ENCODE measurements at places on chromosomes 16 and 17. TPM values are rescaled to one million over a fixed set of nuclear protein-coding genes. Genes with fewer than 3 reads are reported as not detected.

Gene KRTAP16-1
- not detected for total RNA-seq

Gene NPIPA7
- 8.3 TPM for total RNA-seq

DNA sequence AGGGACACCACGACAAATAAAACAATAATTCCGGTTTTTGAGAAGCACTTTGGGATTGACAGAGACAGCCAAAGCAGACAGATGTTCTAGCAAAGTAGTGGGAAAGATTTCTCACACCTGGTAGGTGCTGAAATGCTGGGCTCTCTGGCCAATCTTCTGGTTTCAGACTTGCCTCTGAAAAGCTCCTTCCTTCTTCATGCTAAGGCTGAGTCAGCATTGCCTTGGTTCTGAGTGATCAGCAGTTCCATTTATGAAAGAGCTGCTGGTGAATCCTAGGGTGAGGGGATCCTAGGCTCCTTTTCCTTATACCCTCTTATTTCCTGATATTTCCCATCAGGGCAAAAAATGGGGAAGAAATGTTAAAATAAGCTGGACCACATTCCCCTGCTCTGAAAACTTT is 268.7 kb upstream of the SALL1 start:
- no peak for DNase-seq

Gene PRSS33
- total RNA-seq: not detected

- no peak for DNase-seq
These were observed 74.4 kb upstream of the DNAH17 start for GRCh38 chr17:78651554-78651953.

Gene CACNG5
- total RNA-seq: not detected

DNA sequence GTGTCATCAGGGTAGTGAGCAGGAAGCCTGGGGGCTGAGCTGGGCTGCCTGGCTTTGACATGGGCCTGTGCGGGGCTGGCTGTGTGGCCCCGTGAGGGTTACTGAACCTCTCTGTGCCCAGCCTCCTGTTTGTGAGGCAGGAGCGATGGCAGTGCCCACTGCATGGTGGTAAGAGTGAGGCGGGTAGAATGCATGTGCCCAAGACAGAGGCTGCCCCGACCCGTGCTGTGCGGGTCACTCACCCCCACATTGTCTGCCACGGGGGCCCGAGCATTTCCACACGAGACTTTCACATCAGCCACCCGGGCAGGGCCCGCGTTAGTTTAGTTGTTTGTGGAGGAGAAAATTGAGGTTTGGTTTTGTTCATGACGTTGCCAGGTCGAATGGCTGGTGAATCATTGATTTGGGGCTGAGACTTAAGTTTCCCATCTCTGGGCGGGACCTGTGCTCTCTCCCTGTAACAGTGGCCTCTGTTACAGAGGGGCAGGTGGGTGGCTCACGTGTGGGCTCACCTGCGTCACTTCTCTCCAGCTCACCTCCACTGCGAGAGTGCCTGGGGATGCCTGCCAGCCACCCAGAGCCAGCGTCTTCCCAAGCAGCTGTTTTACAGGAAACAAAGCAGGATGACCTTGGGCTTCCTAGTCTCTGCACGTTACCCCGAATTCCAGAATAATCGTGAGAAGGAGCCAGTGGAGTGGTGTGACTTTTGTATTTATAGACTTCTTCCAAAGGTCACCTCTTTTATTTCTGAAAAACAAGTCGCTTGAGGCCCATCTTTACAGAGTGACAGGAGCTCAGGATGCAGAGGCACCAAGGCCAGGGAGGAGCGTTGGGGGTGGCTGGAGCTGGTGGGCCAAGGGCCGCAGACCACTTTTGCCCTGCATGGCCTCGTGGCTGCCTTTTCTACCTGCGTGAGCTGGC is 150.6 kb downstream of the RPTOR start:
- DNase-seq: no peak

Gene NOTUM
- total RNA-seq: not detected

- peak; percentile 33 for DNase-seq
These were observed 1.4 kb downstream of the VKORC1 start for GRCh38 chr16:31093132-31093703.

DNA sequence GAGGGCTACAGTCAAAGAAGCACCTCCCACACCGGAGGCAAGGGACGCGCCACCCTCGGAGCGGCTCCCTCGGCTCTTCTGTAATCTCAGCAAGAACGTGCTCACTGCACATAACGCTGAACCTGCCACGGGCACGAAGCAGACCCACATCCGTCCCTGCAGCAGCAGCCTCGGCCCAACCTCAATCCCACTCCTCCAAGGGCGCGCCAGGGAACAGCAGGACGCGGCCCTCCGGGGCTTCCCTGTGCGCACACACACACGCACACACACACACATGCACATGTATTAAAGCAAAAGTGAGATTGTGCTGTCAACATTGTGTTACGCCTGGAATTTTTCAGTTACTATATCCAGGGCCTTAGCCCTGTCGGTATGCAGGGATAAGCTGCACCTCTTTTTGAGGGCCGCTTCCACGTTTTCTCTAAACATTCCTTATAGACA is 54.0 kb downstream of the TBC1D16 start:
- no peak for DNase-seq

DNA sequence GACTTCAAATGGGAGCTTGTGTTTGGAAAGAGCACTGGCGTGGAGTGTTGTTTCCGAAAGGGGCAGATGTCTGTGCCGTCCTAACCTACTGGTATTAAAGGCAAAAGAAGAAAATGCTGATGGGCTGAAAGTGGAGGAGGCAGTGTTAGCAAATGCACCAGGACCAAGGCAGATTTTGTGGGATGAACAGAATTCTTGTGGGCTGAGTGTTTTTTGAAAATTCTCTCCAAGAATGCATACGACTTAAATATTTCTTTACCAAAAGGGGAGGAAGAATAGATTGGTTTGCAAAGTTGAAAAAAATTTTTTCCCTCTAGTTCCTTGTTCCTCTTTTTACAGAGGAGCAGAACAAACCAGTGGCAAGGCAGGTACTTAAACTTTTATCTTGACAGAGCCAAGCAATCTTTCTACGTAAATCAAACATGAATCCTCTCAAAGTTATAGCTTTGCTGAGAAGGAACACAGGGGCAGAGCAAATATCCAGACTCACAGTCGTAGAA is 16.8 kb downstream of the MARCHF10 start:
- no peak for DNase-seq

- no peak for DNase-seq
These were observed 121.9 kb downstream of the DNAH3 start for GRCh38 chr16:21028728-21029127.

GRCh38 chr16:81581107-81581506 is 136.5 kb downstream of the CMIP start:
- DNase-seq: peak; percentile 76

DNA sequence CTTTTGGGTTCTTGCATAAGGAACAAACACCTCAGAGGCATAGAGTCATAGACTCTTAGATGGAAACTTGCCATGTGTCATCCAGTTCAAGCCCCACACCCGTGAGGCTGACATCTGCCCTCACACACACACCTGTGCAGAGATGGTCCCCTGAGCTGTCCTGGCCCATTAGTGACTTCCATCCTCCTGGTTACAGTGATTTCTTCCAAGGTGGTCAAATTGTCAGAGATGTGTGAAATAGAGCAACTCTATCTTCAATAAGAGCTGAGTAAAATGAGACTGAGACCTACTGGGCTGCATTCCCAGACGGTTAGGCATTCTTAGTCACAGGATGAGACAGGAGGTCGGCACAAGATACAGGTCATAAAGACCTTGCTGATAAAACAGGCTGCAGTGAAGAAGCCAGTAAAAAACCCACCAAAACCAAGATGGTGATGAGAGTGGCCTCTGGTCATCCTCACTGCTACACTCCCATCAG is 342.2 kb upstream of the TNRC6C start:
- no peak for DNase-seq

DNA sequence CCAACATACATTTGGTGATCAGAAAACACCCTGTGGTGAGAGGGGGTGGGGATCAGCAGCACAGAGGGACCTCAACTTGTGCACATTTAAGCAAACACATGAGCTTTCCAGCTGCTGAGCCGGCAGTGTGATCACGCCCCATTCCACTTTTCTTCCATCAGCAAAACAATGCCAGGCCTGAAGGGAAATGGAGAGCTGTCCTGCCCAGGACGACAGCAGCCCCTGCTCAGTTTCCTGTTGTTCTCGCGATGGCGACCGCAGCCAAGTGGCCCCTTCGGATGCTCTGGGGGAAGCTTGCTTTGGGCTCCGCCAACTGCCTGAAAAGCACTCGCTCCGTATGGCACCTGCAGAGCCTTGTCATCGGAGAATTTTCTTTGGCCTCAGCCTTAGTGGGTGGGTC is 272.3 kb downstream of the FOXL1 start:
- DNase-seq: no peak

DNA sequence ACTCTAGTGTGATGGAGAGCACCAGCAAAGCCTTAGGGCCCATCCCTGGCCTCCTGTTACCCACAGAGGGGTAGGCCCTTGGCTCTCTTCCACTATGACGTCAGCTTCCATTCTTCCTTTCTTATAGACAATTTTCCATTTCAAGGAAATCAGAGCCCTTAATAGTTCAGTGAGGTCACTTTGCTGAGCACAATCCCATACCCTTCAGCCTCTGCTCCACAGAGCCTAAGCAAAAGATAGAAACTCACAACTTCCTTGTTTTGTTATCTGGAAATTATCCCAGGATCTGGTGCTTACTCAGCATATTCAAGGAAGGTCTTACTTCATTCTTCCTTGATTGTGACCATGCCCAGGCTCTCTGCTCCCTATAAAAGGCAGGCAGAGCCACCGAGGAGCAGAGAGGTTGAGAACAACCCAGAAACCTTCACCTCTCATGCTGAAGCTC is at the start of gene CCL8:
CCL8 (plus strand) TSS at position 397 of the 445 bp plus-strand sequence. CDS start 67 bp downstream, outside the sequence.
- DNase-seq: no peak

DNA sequence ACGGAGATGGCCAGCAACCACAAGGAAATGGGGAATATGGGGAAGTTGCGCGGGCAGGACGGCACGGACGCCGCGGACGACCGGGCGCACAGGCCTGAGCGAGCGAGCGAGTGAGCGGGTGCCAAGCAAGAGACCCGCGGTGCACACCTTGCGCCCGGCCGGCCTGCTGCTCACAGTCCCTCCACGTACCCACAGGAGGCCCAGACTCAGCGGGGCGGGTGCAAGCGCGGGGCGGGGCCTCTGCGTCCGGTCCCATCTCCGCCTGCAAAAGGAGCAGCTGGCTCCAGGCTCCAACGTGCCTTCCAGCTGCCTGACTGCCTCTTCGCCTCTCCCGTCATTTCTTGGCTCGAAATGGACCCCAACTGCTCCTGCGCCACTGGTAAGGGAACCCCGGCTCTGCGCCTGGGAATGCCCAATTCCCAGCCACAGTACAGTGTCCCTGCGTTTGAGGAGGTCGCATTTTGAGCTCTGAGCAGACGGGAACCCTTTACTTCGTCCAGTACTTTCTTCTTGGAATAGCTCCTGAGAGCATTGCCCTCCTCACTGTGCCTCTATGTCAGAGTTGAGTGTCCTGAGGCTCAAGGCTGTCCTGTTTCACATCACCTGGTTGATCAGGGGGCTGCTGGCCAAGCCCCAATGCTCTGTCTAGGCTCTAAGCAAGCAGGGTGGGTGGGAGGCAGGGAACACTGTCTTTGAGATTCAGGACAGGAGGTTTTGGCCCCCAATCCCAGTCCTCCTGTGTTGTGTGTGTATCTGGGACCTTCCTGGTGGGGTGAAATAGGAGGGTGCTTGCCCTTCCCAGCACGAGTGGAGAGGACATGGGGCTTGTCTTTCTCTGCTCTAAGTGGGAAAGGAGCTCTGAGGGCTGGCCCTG is 8.1 kb upstream of the MT1E start:
- peak; percentile 70 for DNase-seq

Gene SLC5A11
- not detected for total RNA-seq

DNA sequence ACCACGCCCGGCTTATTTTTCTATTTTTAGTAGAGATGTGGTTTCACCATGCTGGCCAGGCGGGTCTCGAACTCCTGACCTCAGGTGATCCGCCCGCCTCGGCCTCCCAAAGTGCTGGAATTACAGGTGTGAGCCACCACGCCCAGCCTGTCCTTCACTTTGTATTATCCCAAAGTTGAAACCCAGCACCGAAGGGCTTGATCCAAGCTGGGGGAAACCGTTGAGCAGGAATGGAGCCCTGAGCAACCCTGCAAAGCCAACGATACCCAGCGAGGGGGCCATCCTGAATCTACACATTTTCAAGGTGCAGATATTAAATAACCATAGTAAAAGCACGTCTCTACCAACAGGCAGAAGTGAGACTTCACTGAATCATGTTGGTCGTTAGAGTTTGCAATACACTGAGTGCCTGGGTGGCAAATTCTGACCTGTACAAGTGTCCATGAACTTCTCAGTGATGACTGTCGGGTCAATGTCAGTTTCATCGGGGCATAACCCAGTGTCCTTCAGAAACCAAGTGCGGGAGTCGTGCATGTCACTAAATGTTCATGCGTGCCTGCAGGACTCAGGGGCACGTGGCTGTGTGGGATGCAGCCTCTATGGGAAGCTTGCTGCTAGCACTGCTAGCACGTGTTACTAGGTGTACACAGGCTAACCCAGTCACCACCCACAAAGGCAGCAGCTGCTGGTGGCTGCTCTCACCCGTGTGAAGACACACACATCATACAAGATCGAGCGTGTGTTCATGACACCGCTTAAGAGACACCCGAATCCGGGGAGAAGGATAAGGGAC is 10.5 kb upstream of the RBFOX3 start:
- peak; percentile 4 for DNase-seq

DNA sequence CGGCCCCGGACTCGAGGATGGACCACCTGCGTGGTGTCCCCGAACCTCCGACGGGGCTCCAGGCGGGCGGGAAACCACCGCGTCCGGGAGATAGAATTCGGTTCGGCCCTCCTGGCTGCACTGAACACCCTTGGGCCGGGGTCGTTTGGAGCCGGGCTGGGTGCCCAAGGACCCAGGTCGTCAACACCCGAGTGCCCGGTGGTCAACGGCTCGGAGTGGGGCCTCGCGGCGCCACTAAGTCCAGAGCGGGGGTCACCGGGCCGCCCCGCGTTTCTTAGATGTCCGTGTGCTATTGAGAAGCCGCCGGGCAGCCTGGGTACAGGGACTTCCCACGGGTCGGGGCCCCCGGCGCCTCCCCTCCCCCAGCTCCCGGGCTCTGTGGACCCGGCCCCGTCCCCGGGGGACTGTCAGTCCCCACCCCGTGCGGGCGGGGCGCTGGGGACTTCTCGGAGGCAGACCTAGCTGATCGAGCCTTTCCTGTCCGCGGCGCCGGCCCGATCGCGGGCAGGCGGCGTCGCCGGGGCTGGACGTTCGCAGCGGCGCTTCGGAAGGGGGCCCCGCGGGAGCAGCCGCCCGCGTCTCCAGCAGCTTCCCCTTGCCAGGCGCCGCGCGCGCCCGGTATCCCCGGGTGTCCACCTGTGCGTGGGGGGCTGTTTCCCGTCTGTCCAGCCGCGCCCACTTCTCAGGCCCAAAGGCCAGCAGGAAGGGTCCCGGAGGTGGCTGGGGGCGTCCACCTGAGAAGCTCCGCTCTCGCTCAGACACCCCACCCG is 655 bp upstream of the NPTX1 start:
- no peak for DNase-seq

- DNase-seq: no peak
These were observed 80.6 kb downstream of the LMF1 start for GRCh38 chr16:890217-890616.

- DNase-seq: no peak
These were observed 24.8 kb downstream of the PMM2 start for GRCh38 chr16:8822403-8822802.

Gene GPATCH8
- total RNA-seq: 14.5 TPM

Gene SLC12A3
- not detected for total RNA-seq

- DNase-seq: no peak
These were observed 2.6 kb downstream of the MLST8 start for GRCh38 chr16:2207872-2208271.

Gene RNF166
- 15.3 TPM for total RNA-seq

Gene CCL1
- not detected for total RNA-seq

Gene KIF18B
- 0.82 TPM for total RNA-seq

GRCh38 chr17:66675991-66676371 is 158.9 kb upstream of the CACNG5 start:
- DNase-seq: no peak
